ENCODE measurements at places on chromosomes 2 and 18.

- DNase-seq: no peak
Measured at GRCh38 chr18:77495079-77495478, 245.4 kb downstream of the GALR1 start.

GRCh38 chr2:40332191-40332826 is 119.6 kb downstream of the SLC8A1 start:
- DNase-seq: no peak

- no peak for DNase-seq
Measured at GRCh38 chr2:196376984-196377877, 205.9 kb upstream of the STK17B start.

DNA sequence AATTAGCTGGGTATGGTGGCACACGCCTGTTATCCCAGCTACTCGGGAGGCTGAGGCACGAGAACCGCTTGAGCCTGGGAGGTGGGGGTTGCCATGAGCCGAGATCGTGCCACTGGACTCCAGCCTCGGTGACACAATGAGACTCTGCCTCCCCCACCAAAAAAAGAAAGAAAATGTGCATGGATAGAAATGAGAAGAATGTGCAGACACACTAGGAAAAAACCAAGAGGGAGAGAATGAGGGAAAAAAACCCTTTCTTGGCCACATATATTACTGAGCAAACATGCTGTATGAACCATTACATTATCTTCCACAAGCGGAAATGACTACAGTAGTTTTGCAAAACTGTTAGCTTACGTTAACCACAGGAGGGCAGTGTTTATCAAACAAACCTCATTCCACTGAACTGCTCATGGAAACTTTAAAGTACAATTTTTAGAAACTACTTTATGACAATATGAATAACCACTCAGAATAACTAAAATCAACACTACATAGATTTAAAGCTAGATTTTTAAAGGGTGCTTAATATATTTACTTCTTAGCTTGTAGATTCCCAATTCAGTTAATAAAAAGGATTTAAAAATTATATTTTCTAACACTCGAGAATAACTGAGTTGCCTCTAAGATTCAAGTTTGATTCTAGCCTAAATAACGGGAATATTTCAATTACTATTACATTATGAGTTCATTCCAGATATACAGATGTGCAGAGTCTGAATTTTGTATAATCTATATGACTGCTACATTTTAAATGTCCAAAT is 26.4 kb downstream of the ASXL2 start:
- peak; percentile 44 for DNase-seq

GRCh38 chr18:39774957-39775598 is 2180.0 kb upstream of the PIK3C3 start:
- DNase-seq: no peak

DNA sequence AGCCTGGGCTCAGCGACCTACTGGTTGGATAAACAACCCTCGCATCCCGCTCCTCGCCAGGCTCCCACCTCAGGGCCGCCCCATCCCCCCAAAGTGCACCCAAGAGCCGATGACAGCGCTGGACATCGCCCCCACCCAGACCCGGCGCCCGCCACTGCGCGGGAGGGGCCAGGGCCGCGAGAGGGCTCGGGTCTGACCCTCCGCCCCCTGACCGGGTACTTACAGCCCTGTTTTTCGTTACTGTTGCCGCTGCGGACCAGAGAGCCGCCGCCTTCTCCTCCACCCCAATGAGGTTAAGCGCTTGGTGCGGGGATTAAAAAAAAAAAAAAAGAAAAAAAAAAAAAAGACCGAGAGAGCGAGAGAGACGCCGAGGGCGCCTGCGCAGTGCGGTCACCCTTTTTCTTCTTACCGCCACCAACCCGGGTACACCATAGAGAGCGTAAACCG is at the start of gene CLASP1:
Gene CLASP1 (minus strand): TSS at position 314 of the 447 bp plus-strand sequence. CDS start 43,567 bp downstream, outside the sequence.
- peak; percentile 42 for DNase-seq

- DNase-seq: peak; percentile 30
Measured at GRCh38 chr2:120013597-120014223, 833 bp downstream of the EPB41L5 start.

DNA sequence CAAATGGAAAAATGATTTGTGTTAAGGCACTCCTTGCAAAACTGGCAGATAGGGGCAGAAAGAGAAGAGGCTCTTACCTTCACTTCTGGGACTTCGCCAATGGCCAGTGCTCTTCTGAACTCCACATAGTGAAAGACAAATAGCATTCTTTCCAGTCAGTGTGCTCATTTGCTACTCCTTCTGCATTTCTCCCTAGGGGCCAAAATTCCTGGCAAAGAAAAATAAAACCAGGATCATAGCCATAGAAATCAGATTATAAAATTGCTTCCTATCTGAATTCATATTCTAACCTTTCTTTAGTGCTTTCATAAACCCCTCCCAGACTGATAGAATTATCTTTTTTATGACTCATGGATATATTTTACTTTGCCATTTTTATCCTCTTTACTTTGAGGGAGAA is 56.9 kb upstream of the PELI1 start:
- DNase-seq: peak; percentile 3

GRCh38 chr2:215711471-215712034 is 275.7 kb upstream of the FN1 start:
- DNase-seq: no peak

- peak; percentile 72 for DNase-seq
Measured at GRCh38 chr2:30872797-30873196, 65.6 kb upstream of the CAPN13 start.

GRCh38 chr2:221106241-221106640 is 465.9 kb downstream of the EPHA4 start:
- no peak for DNase-seq

- no peak for DNase-seq
Measured at GRCh38 chr2:99555404-99555803, 65.6 kb upstream of the REV1 start.

GRCh38 chr2:238220892-238221521 is 17.5 kb upstream of the ILKAP start:
- DNase-seq: no peak
